ENCODE measurements at places on chromosomes 7 and 10. TPM values are rescaled to one million over a fixed set of nuclear protein-coding genes. Genes with fewer than 3 reads are reported as not detected.

GRCh38 chr7:22302951-22303423 is 54.0 kb downstream of the RAPGEF5 start:
- no peaks in the 10 kb centered on the region for H3K27me3 ChIP-seq
- H3K27ac ChIP-seq = no peak overlapping the region
- no peak for DNase-seq
- H3K36me3 ChIP-seq = peaks cover 8% of the 10 kb centered on the region

Gene ODAD2
- 0.64 TPM for total RNA-seq

Gene FAM25G
- not detected for total RNA-seq

Gene CTNNA3
- total RNA-seq = 0.67 TPM

GRCh38 chr10:93030409-93030808 is 30.2 kb upstream of the CYP26C1 start:
- H3K4me3 ChIP-seq = no peak overlapping the region
- H3K36me3 ChIP-seq = no peaks in the 10 kb centered on the region

- peak overlapping the region; percentile 55 for H3K4me3 ChIP-seq
- peak overlapping the region; percentile 58 for H3K27ac ChIP-seq
- peak; percentile 91 for DNase-seq
- H3K27me3 ChIP-seq = peaks cover 89% of the 10 kb centered on the region
- peaks cover 46% of the 10 kb centered on the region for H3K4me1 ChIP-seq
These were observed 168.2 kb downstream of the NRF1 start for GRCh38 chr7:129779602-129780256.

DNA sequence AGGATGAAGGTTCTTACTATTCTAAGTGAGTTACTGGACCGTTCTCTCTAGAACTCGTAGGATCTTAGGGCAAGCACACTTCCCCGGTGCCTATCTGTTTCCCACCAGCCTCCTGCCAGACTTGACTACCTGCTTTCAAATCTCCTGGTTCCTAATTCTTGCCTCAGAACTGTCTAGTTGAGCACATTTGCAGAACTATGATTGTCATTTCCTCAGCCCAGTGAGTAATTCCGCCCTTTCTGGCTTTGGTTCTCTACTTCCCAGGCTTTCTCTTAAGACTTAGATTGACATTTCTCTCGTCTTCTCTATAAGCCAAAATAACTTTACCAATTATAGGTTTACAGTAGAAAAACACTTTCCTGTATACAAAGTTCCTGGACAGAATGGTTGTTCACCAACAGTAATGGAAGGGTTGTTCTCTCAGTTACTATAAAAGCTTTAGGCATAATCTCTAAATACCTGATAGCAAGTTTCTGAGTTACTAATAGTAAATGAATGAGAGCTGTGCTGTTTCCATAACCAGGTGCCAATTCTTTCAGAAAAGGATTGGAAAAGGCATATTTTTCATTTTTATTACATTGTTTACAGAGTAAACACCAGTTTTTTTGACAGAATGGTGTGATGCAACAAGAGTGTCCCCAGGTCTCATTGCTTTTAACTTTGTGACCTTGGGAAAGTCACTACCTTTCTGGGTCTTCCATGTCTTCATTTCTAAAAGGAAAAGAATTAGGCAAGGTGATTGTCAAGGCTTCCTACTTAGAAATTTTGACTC is 41.1 kb downstream of the PLEKHA8 start:
- H3K4me1 ChIP-seq = peaks cover 8% of the 10 kb centered on the region
- no peaks in the 10 kb centered on the region for H3K36me3 ChIP-seq
- H3K4me3 ChIP-seq = no peak overlapping the region
- no peak for DNase-seq
- no peak overlapping the region for H3K27ac ChIP-seq

GRCh38 chr7:80373429-80374032 is 138.3 kb downstream of the GNAT3 start:
- no peaks in the 10 kb centered on the region for H3K27me3 ChIP-seq
- no peaks in the 10 kb centered on the region for H3K36me3 ChIP-seq
- no peak for DNase-seq
- H3K4me3 ChIP-seq = no peak overlapping the region
- H3K4me1 ChIP-seq = no peaks in the 10 kb centered on the region

Gene ANKRD2
- 0.98 TPM for total RNA-seq

GRCh38 chr10:102449321-102450123 is 1.8 kb downstream of the C10orf95 start:
- peaks cover 30% of the 10 kb centered on the region for H3K4me1 ChIP-seq
- no peaks in the 10 kb centered on the region for H3K36me3 ChIP-seq
- peak; percentile 92 for DNase-seq
- H3K27me3 ChIP-seq = no peaks in the 10 kb centered on the region

Gene SFRP4
- 6.7 TPM for total RNA-seq

Gene UNCX
- total RNA-seq = not detected

Gene PIP4K2A
- total RNA-seq = 61.2 TPM

- H3K27ac ChIP-seq = no peak overlapping the region
- H3K4me1 ChIP-seq = no peaks in the 10 kb centered on the region
- H3K36me3 ChIP-seq = no peaks in the 10 kb centered on the region
- DNase-seq = no peak
These were observed 293.3 kb downstream of the TCF7L2 start for GRCh38 chr10:113243311-113243710.

DNA sequence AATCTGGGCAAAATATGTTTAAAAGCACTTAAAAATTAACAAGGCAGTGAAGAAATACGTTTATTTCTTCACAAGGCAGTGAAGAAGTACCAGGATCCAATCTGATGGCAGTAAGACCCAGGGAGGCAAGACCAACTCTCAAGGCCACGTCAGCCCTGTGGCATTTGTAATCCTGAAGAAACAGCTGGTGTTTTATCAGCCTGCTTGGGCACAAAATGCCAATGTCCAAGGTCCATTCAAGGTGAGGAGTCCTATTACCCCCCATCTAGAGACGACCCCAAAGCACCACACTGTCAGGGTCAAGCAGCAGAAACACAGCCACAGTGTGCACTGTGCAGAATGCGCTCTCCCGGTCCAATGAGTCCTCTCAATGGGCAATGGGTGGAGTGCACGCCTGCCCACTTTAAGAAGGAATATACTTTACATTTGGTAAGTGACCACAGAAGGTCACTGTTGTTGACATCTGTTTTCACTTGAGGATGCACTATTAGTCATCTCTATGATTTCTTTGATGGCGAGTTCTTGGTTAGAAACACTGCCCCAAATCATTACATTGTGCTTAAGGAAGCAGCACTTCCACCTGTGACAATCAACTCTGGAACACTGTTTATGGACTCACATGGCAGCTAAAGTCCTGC is 12.8 kb downstream of the CPXM2 start:
- H3K4me3 ChIP-seq = no peak overlapping the region
- no peaks in the 10 kb centered on the region for H3K27me3 ChIP-seq
- no peaks in the 10 kb centered on the region for H3K36me3 ChIP-seq
- no peak overlapping the region for H3K27ac ChIP-seq
- H3K4me1 ChIP-seq = no peaks in the 10 kb centered on the region

GRCh38 chr10:59905731-59906416 is 482 bp downstream of the CCDC6 start:
- peak; percentile 71 for DNase-seq
- H3K36me3 ChIP-seq = no peaks in the 10 kb centered on the region
- peak overlapping the region; percentile 75 for H3K4me3 ChIP-seq

DNA sequence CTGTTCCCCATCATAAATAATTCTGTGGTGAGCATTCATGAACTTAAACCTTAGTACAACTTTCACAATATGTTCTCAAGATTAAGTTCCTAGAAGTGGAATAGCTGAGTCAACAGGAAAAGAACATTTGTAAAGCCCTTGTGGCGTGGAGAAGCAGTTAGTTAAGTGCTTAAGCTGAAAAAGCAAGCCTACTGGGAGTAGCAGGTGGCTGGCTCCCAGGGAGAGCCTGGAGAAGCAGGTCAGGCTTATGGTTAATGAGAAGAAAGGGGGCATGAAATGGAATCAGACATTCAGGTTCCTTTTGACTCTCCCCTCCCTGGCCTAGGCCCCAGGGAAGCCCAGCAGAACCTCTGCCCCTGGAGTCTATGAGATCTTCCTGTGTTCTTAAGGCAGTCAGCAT is 35.3 kb downstream of the VSTM4 start:
- no peaks in the 10 kb centered on the region for H3K36me3 ChIP-seq
- no peak overlapping the region for H3K4me3 ChIP-seq
- DNase-seq = peak; percentile 80
- H3K27ac ChIP-seq = peak overlapping the region; percentile 47
- no peaks in the 10 kb centered on the region for H3K27me3 ChIP-seq

DNA sequence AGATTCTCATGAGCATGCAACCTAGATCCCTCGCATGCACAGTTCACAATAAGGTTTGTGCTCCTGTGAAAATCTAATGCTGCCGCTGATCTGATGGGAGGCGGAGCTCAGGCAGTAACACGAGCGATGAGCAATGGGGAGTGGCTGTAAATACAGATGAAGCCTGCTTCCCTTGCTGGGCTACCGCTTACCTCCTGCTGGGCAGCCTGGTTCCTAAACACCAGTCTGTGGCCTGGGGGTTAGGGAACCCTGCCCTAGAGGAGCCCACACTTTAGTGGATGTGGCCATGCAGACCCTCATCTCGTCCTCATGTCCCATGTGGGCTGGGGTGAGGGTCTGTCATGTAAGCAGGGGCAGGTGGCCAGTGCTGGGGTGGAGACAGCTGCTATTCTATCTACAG is 417.6 kb downstream of the GLRX3 start:
- DNase-seq = no peak
- no peak overlapping the region for H3K27ac ChIP-seq
- no peaks in the 10 kb centered on the region for H3K4me1 ChIP-seq
- no peak overlapping the region for H3K4me3 ChIP-seq

Gene ATRNL1
- 0.93 TPM for total RNA-seq

- H3K4me1 ChIP-seq = no peaks in the 10 kb centered on the region
- H3K4me3 ChIP-seq = no peak overlapping the region
- no peak overlapping the region for H3K27ac ChIP-seq
- no peaks in the 10 kb centered on the region for H3K27me3 ChIP-seq
- H3K36me3 ChIP-seq = no peaks in the 10 kb centered on the region
These were observed 43.0 kb upstream of the MACC1 start for GRCh38 chr7:20260223-20260622.

Gene DEPP1
- total RNA-seq = 160 TPM

GRCh38 chr7:152893801-152894294 is 134.3 kb downstream of the ACTR3B start:
- no peak overlapping the region for H3K27ac ChIP-seq
- no peaks in the 10 kb centered on the region for H3K36me3 ChIP-seq
- no peak overlapping the region for H3K4me3 ChIP-seq
- H3K27me3 ChIP-seq = peaks cover 7% of the 10 kb centered on the region
- DNase-seq = no peak

Gene VPS26A
- total RNA-seq = 51.5 TPM

Gene GPC2
- 0.49 TPM for total RNA-seq
